ENCODE measurements at places on chromosomes 1 and 21.

GRCh38 chr1:88204111-88204510 lies 480.0 kb upstream of the PKN2 start:
- DNase-seq, result no peak

- no peak for DNase-seq
Observed at GRCh38 chr1:172340520-172340919, 80.0 kb upstream of the C1orf105 start.

- no peak for DNase-seq
Observed at GRCh38 chr21:38542263-38542662, 44.0 kb upstream of the ERG start.

DNA sequence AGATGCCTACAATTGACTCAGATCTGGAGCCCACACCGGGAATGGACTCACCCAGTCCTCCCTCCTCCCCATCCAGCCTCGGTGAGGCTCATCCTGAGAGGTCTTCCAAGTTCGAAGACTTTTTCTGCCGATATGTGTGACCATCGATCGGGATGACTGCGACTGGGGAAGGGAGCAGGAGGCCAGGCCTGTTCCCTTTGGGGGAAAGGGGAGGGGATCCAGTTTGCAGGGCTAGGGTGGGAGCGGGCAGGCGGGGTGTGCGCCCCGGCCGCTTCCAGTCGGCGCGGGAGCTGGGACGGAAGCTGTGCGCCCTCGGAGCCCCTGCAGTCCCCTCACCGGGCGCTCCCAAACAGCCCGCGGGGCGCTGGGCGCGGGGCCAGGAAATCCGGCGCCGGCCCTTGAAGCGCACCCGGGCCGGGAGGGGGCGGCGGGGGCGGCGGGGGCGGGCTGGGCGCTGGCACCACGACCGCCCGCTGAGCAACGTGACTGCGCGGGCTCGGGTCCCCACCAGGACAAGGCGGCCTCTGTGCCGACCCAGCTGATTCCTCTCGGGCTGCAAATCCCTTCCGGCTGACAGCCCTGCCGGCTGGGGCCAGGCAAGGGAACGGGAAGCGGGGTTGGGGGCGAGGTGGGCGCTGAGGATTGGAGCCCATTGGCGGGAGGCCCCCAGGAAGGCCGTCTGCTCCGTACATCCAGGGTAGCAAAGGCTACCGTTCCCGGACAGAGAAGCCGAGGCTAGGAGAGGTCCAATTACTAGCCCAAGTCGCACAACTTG lies 103.9 kb downstream of the EBNA1BP2 start:
- peak; percentile 23 for DNase-seq

GRCh38 chr21:46428987-46429710 lies 29.5 kb upstream of the DIP2A start:
- no peak for DNase-seq

- DNase-seq, result no peak
Observed at GRCh38 chr21:46559291-46559983, 45.4 kb downstream of the S100B start.

DNA sequence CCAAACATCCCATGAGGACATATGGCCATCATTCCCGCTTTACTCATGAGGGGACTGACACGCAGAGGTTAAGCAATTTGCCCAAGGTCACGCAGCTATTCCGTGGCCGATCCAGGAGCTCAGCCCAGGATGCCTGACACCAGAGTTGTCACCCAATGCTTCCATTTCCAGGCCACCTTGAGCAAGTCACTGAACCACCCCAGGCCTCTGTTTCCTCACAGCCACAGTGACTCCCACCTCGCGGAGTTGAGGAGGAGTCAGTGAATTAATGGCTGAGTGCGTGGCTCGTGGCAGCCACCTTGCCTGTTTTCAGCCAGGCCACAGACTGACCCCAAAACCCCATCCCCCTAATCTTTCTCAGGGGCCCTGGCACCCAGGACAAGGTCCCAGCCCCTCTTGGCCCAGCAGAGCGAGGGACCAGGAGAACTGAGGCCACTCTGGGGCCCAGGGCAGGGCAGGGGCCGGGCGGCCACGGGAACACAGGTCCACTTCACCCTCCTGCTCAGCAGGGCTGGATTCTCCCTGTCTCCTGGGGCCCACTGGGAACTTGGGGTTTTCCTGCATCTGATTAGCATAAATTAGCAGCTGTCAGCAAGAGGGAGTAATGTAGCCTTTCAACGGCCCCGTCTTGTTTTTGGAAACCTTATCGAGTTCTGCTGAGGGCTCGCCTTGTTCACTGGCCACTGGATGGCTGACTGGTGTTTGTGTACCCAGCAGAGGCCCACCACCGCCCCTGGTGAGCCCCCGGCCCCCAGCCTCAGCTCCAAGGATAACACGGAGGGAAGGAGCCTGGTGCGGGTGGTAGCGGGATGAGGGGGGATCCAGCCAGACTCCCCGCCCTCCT lies 19.7 kb upstream of the LAPTM5 start:
- no peak for DNase-seq

DNA sequence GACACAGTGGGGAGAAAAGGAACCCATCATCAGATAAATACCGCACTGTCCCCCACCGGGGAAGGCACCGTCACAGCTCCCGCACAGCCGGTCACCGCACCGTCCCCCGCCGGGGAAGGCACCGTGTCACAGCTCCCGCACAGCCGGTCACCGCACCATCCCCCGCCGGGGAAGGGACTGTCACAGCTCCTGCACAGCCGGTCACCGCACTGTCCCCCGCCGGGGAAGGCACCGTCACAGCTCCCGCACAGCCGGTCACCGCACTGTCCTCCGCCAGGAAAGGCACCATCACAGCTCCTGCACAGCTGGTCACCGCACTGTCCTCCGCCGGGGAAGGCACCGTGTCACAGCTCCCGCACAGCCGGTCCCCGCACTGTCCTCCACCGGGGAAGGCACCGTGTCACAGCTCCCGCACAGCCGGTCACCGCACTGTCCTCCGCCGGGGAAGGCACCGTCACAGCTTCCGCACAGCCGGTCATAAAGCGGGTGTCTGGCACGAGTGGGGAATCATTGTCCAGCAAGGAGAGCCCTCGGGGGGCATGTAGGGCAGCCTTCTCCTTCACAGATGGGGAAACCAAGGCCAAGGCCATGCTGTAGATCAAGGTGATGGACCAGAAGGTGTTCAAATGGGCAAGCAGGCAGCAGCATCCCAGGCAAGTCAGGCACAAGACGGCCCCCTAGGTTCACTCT lies 280.1 kb downstream of the NPHP4 start:
- DNase-seq, result no peak

DNA sequence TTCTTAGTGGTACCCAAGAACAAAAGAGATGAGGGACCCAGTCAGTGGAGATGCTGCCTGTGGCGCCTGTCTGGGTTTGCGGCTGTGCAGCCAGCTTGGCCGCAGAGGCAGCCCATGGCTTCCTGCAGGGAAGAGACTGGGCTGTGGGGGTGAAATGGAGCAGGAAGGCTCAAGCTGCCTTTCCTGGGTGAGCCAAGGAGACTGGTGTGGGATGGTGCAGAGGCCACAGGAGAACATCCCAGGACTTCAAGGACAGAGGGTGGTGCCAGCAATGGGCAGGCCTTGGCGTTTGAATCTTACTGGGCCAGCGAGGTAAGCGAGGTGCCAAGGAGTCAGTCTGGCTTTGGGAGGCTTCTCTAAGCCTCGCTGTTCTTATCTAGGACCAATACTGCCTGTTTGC lies 26.4 kb downstream of the KCNA10 start:
- DNase-seq, result no peak

- DNase-seq, result no peak
Observed at GRCh38 chr1:5119366-5120234, 465.2 kb downstream of the AJAP1 start.
